ENCODE measurements at places on chromosomes 7 and 10. TPM values are rescaled to one million over a fixed set of nuclear protein-coding genes. Genes with fewer than 3 reads are reported as not detected.

RNF133 gene
- 0.10 TPM for polyA plus RNA-seq

DNA sequence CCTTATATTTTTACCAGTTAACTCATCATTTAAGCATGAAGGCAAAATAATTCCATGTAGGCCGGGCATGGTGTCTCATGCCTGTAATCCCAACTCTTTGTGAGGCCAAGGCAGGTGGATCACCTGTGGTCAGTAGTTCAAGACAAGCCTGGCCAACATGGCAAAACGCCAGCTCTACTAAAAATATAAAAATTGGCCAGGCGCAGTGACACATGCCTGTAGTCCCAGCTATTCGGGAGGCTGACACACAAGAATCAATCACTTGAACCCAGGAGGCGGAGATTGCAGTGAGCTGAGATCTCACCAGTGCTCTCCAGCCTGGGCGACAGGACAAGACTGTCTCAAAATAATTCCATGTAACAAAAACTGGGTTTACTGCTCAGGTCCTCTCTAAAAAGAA, 18.3 kb downstream of the HNRNPA2B1 start:
- DNase-seq = no peak

DNA sequence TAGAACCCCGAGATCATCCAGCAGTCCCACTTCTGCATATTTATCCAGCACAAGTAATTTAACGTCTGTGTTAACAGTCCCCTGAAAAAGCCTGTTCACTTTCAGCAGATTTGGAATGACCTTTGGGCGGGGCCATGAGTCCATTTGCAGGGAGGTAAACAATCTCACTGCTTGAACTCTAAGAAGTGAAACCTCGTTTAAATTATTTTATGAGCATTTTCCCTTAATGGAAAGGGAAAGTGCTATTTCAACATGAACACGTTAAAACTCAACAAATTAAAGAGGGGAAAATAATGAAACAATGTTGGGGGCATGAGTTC, 282.8 kb downstream of the GATA3 start:
- no peak for DNase-seq

DNA sequence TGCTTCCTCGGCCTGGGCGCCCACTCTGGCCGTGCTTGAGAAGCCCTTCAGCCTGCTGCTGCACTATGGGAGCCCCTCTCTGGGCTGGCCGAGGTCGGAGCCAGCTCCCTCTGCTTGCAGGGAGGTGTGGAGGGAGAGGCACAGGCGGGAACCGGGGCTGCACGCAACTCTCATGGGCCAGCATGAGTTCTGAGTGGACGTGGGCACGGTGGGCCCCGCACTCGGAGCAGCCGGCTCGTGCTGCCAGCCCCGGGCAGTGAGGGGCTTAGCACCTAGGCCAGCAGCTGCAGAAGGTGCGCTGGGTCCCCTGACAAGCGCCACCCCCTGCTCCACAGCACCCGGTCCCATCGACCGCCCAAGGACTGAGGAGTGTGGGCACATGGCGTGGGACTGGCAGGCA, 9.0 kb upstream of the PDK4 start:
- no peak for DNase-seq

- DNase-seq = no peak
Measured at GRCh38 chr7:139339698-139340036, 1.5 kb upstream of the FMC1 start.

Measured in hepatocyte (in vitro differentiated cells).